Keratinocyte (primary cell): ENCODE measurements at places on chromosomes 5 and 9. TPM values are rescaled to one million over a fixed set of nuclear protein-coding genes. Genes with fewer than 3 reads are reported as not detected.

GRCh38 chr5:180499684-180500083, 5.5 kb downstream of the CNOT6 start:
- no peak overlapping the region for H3K27ac ChIP-seq
- H3K27me3 ChIP-seq: no peaks in the 10 kb centered on the region
- no peak for DNase-seq
- peaks cover 1% of the 10 kb centered on the region for H3K36me3 ChIP-seq

DNA sequence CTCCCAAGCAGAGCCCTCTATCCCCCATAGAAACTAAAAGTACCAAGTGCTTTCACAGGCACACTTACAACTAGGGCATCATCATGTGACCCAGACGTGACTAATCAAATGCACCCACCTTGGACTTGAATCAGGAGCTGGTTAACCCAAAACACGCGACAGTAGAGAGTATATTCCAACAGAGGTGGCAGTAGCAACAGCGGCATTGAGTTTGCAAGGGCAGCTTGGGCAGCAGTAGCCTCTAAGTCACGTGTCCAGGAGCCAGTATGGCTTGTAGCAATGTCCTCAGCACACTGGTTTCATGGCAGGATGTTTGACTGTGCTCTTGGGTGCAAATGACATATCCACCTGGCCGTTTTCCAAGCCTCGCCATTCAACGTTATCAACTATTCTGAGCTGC, 73.4 kb upstream of the DNAH5 start:
- no peak overlapping the region for H3K27ac ChIP-seq
- DNase-seq: no peak
- H3K36me3 ChIP-seq: no peaks in the 10 kb centered on the region
- H3K4me3 ChIP-seq: no peak overlapping the region

GRCh38 chr5:149586708-149587318, 5.5 kb downstream of the ARHGEF37 start:
- H3K4me3 ChIP-seq: no peak overlapping the region
- no peaks in the 10 kb centered on the region for H3K27me3 ChIP-seq
- no peaks in the 10 kb centered on the region for H3K36me3 ChIP-seq
- peaks cover 14% of the 10 kb centered on the region for H3K4me1 ChIP-seq
- no peak overlapping the region for H3K27ac ChIP-seq

GRCh38 chr9:118455259-118455658, 751.1 kb downstream of the TLR4 start:
- no peak for DNase-seq
- H3K4me1 ChIP-seq: no peaks in the 10 kb centered on the region
- H3K36me3 ChIP-seq: no peaks in the 10 kb centered on the region
- H3K27me3 ChIP-seq: no peaks in the 10 kb centered on the region
- no peak overlapping the region for H3K27ac ChIP-seq
- H3K4me3 ChIP-seq: no peak overlapping the region

- H3K4me1 ChIP-seq: peaks cover 6% of the 10 kb centered on the region
- H3K4me3 ChIP-seq: no peak overlapping the region
- H3K27me3 ChIP-seq: no peaks in the 10 kb centered on the region
- H3K27ac ChIP-seq: no peak overlapping the region
- no peaks in the 10 kb centered on the region for H3K36me3 ChIP-seq
Measured at GRCh38 chr9:73715591-73715990, 563.9 kb downstream of the ANXA1 start.

GRCh38 chr5:64838803-64839202, 70.1 kb downstream of the CWC27 start:
- H3K27ac ChIP-seq: peak overlapping the region; percentile 18
- no peaks in the 10 kb centered on the region for H3K27me3 ChIP-seq
- H3K36me3 ChIP-seq: no peaks in the 10 kb centered on the region

DNA sequence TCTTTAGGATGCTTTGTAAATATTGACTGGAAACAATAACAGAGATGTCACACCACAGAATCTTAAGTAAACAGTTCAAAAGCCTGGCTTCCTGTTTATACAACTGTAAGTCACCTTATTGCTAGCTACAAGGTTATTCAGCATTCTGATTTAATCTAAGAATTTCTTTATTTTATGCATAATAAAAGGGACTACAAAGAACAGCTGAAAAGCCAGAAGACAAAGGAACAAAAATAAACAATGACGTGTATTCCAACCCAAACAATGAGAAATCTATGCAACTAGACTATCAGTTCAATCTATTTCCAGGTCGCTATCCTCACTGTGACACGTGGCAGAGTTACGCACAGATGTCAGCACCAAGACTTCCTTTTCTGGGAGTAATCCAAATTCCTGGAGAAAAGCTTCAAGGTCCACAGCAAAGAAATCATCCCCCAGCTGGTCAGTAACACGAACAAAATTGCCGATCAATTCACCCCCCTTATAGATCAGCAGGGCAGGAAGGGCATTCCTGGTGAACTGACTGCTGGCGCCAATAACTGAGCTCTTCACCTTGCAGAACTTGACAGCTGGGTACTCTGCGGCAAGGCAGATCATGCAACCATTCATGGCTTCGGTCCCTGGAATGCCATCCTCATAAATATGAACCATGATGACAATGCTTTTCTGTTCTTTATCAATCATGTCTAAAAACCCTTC, 8.4 kb downstream of the PDCL start:
- no peak overlapping the region for H3K27ac ChIP-seq
- no peak for DNase-seq
- no peaks in the 10 kb centered on the region for H3K4me1 ChIP-seq
- H3K4me3 ChIP-seq: no peak overlapping the region
- peaks cover 21% of the 10 kb centered on the region for H3K36me3 ChIP-seq

- H3K4me1 ChIP-seq: no peaks in the 10 kb centered on the region
- H3K36me3 ChIP-seq: no peaks in the 10 kb centered on the region
- no peak overlapping the region for H3K27ac ChIP-seq
- no peak for DNase-seq
- no peak overlapping the region for H3K4me3 ChIP-seq
- no peaks in the 10 kb centered on the region for H3K27me3 ChIP-seq
Measured at GRCh38 chr5:121053055-121053985, 589.2 kb downstream of the PRR16 start.

- H3K36me3 ChIP-seq: no peaks in the 10 kb centered on the region
- H3K27me3 ChIP-seq: peaks cover 5% of the 10 kb centered on the region
- no peak overlapping the region for H3K27ac ChIP-seq
- H3K4me1 ChIP-seq: no peaks in the 10 kb centered on the region
- H3K4me3 ChIP-seq: no peak overlapping the region
- no peak for DNase-seq
Measured at GRCh38 chr9:99299211-99300102, 77.4 kb downstream of the SEC61B start.

GRCh38 chr5:142221091-142221860, 103.5 kb downstream of the SPRY4 start:
- no peak for DNase-seq
- H3K27me3 ChIP-seq: peaks cover 8% of the 10 kb centered on the region
- H3K36me3 ChIP-seq: no peaks in the 10 kb centered on the region
- H3K27ac ChIP-seq: no peak overlapping the region
- H3K4me3 ChIP-seq: no peak overlapping the region

DNA sequence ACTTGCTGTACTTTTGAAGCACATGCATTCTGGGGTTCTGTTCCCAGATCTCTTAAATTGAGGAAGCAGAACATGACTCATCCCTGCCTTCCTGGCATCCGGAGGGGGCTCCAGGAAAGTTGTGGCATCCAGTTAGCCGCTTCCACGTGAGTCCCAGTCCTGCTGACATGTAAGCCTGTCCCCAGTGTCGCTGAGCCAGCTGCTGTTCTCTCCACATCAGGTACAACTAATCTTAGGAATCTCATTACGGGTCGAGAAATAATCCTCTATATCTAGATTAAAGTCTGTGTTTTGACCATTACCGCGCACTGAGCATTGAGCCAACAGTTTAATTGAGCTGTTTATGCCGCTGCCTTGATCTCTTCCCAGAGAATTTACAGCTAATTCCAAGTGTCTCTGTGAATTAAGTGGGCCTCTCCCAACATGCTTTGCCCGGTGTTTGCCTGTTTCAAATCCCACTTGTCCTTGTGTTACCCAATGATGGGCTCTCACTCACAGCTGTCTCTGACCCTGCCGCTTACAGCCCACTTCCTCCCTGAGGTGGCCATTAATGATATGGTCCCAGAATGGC, 10.5 kb upstream of the SHB start:
- H3K36me3 ChIP-seq: no peaks in the 10 kb centered on the region
- no peak for DNase-seq
- no peaks in the 10 kb centered on the region for H3K27me3 ChIP-seq
- H3K4me3 ChIP-seq: no peak overlapping the region
- H3K4me1 ChIP-seq: peaks cover 7% of the 10 kb centered on the region

GRCh38 chr5:113294311-113295110, 140.3 kb downstream of the TSSK1B start:
- no peak for DNase-seq
- H3K27ac ChIP-seq: peak overlapping the region; percentile 85
- peaks cover 22% of the 10 kb centered on the region for H3K4me1 ChIP-seq

GRCh38 chr5:59661311-59661710, 232.2 kb downstream of the PDE4D start:
- DNase-seq: no peak
- H3K4me1 ChIP-seq: no peaks in the 10 kb centered on the region
- no peak overlapping the region for H3K4me3 ChIP-seq
- no peaks in the 10 kb centered on the region for H3K36me3 ChIP-seq
- no peaks in the 10 kb centered on the region for H3K27me3 ChIP-seq

DNA sequence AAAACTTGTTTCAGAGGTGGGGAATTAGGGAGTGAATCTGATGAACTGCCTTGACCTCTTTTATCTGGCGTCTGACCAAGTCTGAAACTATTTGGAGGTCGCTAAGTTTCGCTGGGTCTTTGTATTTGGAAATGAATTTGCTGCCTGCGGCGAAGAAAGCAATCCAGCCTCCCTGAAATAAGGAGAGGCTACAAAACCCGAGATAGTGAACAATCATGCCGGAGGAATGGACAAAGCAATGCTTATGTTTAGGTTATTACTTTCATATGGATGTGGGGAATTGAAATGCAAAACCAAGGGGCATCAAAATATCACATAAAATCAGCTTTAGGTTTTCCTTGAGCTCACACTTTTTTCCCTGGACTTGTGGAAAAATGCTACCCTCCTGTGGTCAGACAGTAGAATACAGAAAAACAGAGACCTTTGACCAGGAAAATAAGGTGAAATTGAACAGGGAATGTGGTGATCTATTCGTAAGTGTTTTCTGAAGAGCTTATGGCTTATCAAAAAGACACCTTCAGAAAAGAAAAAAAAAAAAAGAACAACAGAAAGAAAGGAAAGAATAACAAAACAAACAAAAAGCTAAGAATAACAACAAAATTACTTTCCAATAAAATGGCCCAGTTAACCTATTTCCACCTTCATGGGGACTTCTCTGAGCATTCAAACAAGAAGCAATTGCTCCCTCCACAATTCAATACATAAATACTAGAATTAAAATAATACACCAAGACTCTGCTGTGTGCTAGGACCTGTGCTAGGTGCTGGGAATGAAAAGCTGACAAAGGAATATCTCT, 68.6 kb upstream of the DPYSL3 start:
- no peaks in the 10 kb centered on the region for H3K4me1 ChIP-seq
- H3K4me3 ChIP-seq: no peak overlapping the region
- H3K36me3 ChIP-seq: no peaks in the 10 kb centered on the region

DNA sequence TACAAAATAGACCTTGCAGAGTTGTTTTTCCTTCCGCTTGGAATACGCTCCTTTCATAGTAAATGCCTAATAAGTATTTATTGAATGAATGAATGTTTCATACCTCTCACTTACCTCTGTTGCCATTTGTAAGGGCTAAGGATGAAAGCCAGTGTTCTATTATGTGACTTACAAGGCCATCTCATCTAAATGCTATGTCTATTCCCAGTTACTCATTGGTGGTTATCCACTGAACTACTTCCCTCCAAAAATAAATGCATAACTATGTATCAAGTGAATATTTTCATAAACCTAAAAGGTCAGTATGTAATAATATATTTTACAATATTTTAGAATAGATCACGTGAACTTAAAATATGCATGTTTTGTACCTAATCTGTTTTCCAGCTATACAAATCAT, 670.5 kb upstream of the RGMB start:
- no peak overlapping the region for H3K27ac ChIP-seq
- no peaks in the 10 kb centered on the region for H3K27me3 ChIP-seq
- peaks cover 13% of the 10 kb centered on the region for H3K4me1 ChIP-seq
- no peak overlapping the region for H3K4me3 ChIP-seq
- no peak for DNase-seq
- no peaks in the 10 kb centered on the region for H3K36me3 ChIP-seq

GRCh38 chr5:33633699-33634098, 192.9 kb downstream of the TARS1 start:
- DNase-seq: no peak
- H3K27ac ChIP-seq: no peak overlapping the region
- no peaks in the 10 kb centered on the region for H3K27me3 ChIP-seq
- H3K4me1 ChIP-seq: no peaks in the 10 kb centered on the region

DNA sequence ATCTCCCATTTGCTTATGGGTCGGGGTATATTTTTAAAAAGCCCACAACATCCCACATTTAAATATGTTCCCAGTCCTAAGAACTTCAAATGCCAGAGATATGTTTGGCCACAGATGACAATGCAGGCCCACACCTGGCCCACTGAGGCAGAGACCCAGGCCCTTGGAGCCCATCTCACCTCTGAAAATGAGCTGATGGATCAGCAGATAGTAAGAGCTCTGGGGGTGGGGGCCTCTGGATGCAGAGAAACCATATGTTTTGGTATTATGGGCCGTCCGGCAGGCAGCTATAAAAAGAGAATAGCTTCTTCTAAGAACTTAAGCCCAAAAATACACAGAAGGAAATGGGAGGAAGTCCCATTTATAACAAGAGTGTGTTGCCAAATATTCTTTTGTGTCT, 256.0 kb downstream of the GRIA1 start:
- DNase-seq: no peak
- H3K27me3 ChIP-seq: no peaks in the 10 kb centered on the region
- H3K36me3 ChIP-seq: no peaks in the 10 kb centered on the region
- H3K27ac ChIP-seq: no peak overlapping the region
- H3K4me3 ChIP-seq: no peak overlapping the region

Gene TXNDC8
- not detected in 3 replicates for polyA plus RNA-seq

Gene IFNA21
- not detected in 3 replicates for polyA plus RNA-seq
